ENCODE measurements at places on chromosomes 1 and 21. TPM values are rescaled to one million over a fixed set of nuclear protein-coding genes. Genes with fewer than 3 reads are reported as not detected.
A peak's percentile ranks its signal among the peaks of the same experiment; 100 is the strongest.

Gene LCE1B
- not detected for total RNA-seq

Gene NR1I3
- not detected for total RNA-seq

Gene CLDN17
- not detected for total RNA-seq

Gene ADAMTS5
- 1.6 TPM for total RNA-seq

Gene LAD1
- 160 TPM for total RNA-seq

Gene CELA2A
- total RNA-seq: not detected

Gene C1orf210
- total RNA-seq: 67.4 TPM

Gene GBP2
- total RNA-seq: 20.1 TPM

Gene ZNF648
- total RNA-seq: not detected

Gene TIMM17A
- total RNA-seq: 84.7 TPM

Gene NBPF15
- 18.2 TPM for total RNA-seq

Gene MNDA
- total RNA-seq: 4.1 TPM

Gene HP1BP3
- total RNA-seq: 165 TPM

Gene TTC34
- 0.44 TPM for total RNA-seq

Gene LCE2C
- not detected for total RNA-seq

Gene TMPRSS15
- not detected for total RNA-seq

Gene CD34
- 3.1 TPM for total RNA-seq

DNA sequence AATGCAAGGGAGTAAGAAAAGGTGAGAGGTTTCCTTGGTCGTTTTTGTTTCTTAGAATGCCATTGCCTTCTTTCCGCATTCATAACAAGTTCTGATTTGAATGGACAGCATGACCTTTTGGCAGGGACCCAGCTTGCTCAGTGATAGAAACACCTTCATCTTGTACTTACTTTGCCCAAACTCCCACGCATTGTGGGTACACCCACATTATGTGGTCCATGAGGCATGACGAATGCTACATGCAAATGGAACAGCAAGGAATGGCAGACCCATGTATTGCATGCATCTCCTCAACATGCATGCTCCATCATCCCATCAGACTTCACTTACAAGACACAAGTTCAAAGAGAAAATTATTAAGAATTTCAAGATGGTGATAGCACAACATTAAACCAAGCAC lies 102.8 kb downstream of the CDC7 start:
- H3K36me3 ChIP-seq: no peaks in the 10 kb centered on the region
- H3K27ac ChIP-seq: no peak overlapping the region
- H3K4me3 ChIP-seq: no peak overlapping the region

- H3K4me3 ChIP-seq: no peak overlapping the region
- H3K4me1 ChIP-seq: no peaks in the 10 kb centered on the region
- H3K36me3 ChIP-seq: no peaks in the 10 kb centered on the region
- DNase-seq: no peak
- H3K27me3 ChIP-seq: no peaks in the 10 kb centered on the region
These were observed 491.1 kb upstream of the LRRC7 start for GRCh38 chr1:69076631-69077030.

DNA sequence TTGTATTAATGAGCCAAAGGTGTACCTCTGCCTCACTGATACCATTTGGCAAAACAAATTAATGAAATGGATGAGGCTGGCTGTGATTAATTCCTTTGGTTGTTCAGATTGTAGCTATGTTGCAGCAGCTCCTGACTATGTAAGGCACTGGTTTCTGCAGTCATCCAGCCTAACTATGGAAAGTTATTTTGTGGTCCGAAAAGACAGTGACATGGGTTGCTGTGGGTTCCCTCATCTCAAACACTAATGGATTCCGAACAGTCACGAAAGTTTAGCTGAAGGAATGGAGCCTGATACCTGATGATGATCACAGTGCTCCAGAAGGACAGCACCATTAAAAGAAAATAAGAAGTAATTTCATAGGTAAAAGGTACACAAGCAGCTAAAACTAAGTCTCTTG lies 42.6 kb downstream of the WASF2 start:
- no peaks in the 10 kb centered on the region for H3K4me1 ChIP-seq
- no peaks in the 10 kb centered on the region for H3K36me3 ChIP-seq
- no peaks in the 10 kb centered on the region for H3K27me3 ChIP-seq
- no peak overlapping the region for H3K27ac ChIP-seq
- no peak for DNase-seq
- no peak overlapping the region for H3K4me3 ChIP-seq

GRCh38 chr1:37070126-37070525 lies 35.8 kb upstream of the GRIK3 start:
- H3K4me1 ChIP-seq: no peaks in the 10 kb centered on the region
- no peaks in the 10 kb centered on the region for H3K27me3 ChIP-seq
- no peaks in the 10 kb centered on the region for H3K36me3 ChIP-seq
- no peak for DNase-seq
- no peak overlapping the region for H3K27ac ChIP-seq

DNA sequence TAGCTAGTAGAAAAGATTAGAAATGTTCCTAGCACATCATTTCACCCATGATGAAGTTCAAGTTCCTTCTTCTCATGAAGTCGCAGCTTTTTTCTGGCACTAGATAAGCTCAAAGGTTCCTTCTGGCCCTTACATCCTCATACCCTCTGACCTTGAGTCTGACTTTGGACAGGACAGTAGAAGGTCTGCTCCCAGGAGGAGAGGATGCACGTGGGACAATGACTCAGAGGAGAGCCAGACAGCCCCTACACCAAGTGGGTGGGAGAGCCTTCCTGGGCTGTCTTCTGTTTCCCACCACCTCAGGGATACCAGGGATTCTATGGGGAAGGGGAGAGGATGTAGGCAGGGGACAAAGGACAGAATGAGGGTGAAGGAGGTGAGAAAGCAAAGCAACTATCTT lies 86.0 kb downstream of the HHIPL2 start:
- H3K27me3 ChIP-seq: no peaks in the 10 kb centered on the region
- H3K36me3 ChIP-seq: no peaks in the 10 kb centered on the region
- no peak overlapping the region for H3K4me3 ChIP-seq
- H3K4me1 ChIP-seq: no peaks in the 10 kb centered on the region

DNA sequence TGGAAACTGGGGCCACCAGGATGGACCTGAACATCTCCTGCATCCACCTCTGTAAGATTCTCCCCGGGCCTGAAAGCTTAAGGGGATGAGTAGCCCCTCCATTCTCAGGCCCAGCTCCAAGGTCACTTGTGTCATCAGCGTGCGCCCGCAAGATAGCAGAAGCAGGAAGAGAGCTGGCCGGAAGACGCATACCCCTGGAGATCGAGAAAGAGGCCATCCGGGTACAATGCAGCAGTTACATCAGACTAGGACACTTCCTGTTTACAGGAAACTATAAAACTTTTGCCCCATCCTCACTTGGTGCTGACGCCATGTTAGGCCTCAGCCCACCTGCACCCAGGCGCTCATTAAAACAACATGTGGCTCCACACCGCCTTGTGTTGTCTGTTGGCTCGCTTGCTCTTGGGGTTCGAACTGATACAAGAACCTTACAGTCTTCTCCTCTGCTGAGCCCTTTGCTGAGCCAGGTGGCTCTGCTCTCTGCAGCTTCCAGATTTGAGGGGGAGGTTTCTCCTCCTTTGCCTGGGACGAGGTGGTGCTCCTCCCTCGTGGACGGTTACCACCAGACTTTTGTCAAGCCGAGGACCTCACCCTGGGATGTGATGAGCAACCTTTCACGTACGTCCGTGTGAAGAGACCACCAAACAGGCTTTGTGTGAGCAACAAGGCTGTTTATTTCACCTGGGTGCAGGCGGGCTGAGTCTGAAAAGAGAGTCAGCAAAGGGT lies 277.5 kb upstream of the C1orf174 start:
- no peak overlapping the region for H3K4me3 ChIP-seq
- H3K27ac ChIP-seq: no peak overlapping the region
- no peaks in the 10 kb centered on the region for H3K27me3 ChIP-seq
- no peaks in the 10 kb centered on the region for H3K4me1 ChIP-seq

GRCh38 chr1:109733236-109733870 lies 7.5 kb downstream of the GSTM3 start:
- H3K27me3 ChIP-seq: no peaks in the 10 kb centered on the region
- no peaks in the 10 kb centered on the region for H3K36me3 ChIP-seq
- no peak for DNase-seq
- H3K27ac ChIP-seq: no peak overlapping the region
- H3K4me1 ChIP-seq: no peaks in the 10 kb centered on the region

- H3K4me1 ChIP-seq: no peaks in the 10 kb centered on the region
- H3K36me3 ChIP-seq: no peaks in the 10 kb centered on the region
- DNase-seq: peak; percentile 19
- H3K4me3 ChIP-seq: peak overlapping the region; percentile 20
- H3K27ac ChIP-seq: no peak overlapping the region
These were observed 55.5 kb downstream of the GABPA start for GRCh38 chr21:25790122-25790877.

GRCh38 chr1:109814993-109815786 lies 51.5 kb upstream of the EPS8L3 start:
- no peak overlapping the region for H3K4me3 ChIP-seq
- no peaks in the 10 kb centered on the region for H3K4me1 ChIP-seq
- no peaks in the 10 kb centered on the region for H3K36me3 ChIP-seq
- H3K27ac ChIP-seq: no peak overlapping the region
- no peak for DNase-seq

- no peak overlapping the region for H3K27ac ChIP-seq
- H3K36me3 ChIP-seq: no peaks in the 10 kb centered on the region
- H3K4me3 ChIP-seq: no peak overlapping the region
These were observed 62.8 kb upstream of the KIF26B start for GRCh38 chr1:245091818-245092637.

GRCh38 chr1:67446893-67447292 lies 16.7 kb upstream of the SERBP1 start:
- DNase-seq: no peak
- H3K27me3 ChIP-seq: no peaks in the 10 kb centered on the region
- no peaks in the 10 kb centered on the region for H3K4me1 ChIP-seq
- H3K36me3 ChIP-seq: no peaks in the 10 kb centered on the region
- H3K4me3 ChIP-seq: no peak overlapping the region

DNA sequence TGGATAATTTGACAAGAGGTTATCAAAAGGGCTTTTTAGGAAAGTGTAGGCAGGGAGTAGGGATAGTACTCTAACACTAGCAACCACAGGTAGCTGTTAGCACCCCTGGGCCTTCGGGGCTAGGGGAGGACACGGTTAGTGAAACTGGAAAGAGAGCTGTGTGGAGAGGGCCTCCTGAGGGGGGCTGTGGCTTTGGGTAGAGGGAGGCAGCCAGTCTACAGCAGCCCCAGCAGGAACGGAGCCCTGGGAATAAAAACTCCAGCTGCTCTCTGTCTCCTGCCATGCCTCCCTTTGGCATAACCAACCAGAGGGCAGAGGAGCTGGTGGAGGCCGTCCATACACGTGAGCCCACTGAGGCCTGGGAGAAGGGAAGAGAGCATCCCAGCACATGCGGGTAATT lies 223.2 kb downstream of the FOXD2 start:
- no peaks in the 10 kb centered on the region for H3K4me1 ChIP-seq
- DNase-seq: no peak
- no peaks in the 10 kb centered on the region for H3K36me3 ChIP-seq
- H3K4me3 ChIP-seq: no peak overlapping the region
- no peaks in the 10 kb centered on the region for H3K27me3 ChIP-seq

- no peaks in the 10 kb centered on the region for H3K27me3 ChIP-seq
- H3K27ac ChIP-seq: peak overlapping the region; percentile 66
- H3K4me3 ChIP-seq: no peak overlapping the region
- peak; percentile 46 for DNase-seq
- H3K4me1 ChIP-seq: peaks cover 5% of the 10 kb centered on the region
These were observed 4.9 kb downstream of the AHDC1 start for GRCh38 chr1:27598902-27599528.

DNA sequence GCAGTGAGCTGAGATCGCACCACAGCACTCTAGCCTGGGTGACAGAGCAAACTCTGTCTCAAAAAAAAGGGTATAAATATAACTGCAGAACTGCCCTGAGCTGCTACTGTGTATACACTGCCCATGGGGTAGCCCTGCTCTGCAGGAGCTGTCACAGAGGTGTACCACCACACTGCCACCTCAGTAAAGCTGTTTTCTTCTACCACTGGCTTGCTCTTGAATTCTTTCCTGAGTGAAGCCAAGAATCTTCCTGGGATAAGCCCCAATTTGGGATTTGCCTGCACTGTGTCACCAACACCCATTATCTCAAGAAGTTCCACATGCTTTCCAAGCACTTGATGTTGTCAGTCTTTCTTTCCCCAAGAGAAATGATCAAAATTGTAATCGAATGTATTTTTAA lies 30.6 kb upstream of the SLC6A9 start:
- no peak overlapping the region for H3K27ac ChIP-seq
- H3K4me1 ChIP-seq: no peaks in the 10 kb centered on the region
- no peaks in the 10 kb centered on the region for H3K27me3 ChIP-seq
- H3K4me3 ChIP-seq: no peak overlapping the region
- no peaks in the 10 kb centered on the region for H3K36me3 ChIP-seq

DNA sequence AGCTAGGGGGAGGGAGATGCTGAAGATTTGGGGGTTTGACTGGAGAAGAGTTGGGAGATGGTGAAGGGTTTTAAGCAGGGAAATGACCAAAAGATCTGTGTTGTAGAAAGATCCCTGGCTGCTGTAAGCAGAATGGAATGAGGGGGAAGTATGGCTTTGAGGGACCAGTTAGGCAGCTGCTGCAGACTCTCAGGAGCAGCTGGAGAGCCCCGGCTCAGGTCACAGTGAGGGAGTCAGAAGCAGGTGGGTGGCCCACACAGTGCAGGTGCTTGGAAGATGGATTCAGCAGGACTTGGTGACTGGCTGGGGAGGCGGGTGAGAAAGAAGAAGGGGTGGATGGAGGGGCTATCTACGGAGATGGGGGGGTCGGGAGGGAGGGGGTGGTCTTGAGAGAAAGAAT lies 35.7 kb downstream of the EDN2 start:
- peaks cover 2% of the 10 kb centered on the region for H3K4me1 ChIP-seq
- no peaks in the 10 kb centered on the region for H3K36me3 ChIP-seq
- no peak overlapping the region for H3K4me3 ChIP-seq
- H3K27ac ChIP-seq: no peak overlapping the region
- no peaks in the 10 kb centered on the region for H3K27me3 ChIP-seq

- no peak overlapping the region for H3K27ac ChIP-seq
- DNase-seq: no peak
- H3K27me3 ChIP-seq: no peaks in the 10 kb centered on the region
- H3K36me3 ChIP-seq: no peaks in the 10 kb centered on the region
- no peaks in the 10 kb centered on the region for H3K4me1 ChIP-seq
These were observed 83.9 kb downstream of the PCNX2 start for GRCh38 chr1:233211595-233211994.

- H3K36me3 ChIP-seq: no peaks in the 10 kb centered on the region
- H3K4me3 ChIP-seq: no peak overlapping the region
- no peak overlapping the region for H3K27ac ChIP-seq
- H3K27me3 ChIP-seq: no peaks in the 10 kb centered on the region
These were observed 102.9 kb downstream of the ACTL8 start for GRCh38 chr1:17857996-17858395.

DNA sequence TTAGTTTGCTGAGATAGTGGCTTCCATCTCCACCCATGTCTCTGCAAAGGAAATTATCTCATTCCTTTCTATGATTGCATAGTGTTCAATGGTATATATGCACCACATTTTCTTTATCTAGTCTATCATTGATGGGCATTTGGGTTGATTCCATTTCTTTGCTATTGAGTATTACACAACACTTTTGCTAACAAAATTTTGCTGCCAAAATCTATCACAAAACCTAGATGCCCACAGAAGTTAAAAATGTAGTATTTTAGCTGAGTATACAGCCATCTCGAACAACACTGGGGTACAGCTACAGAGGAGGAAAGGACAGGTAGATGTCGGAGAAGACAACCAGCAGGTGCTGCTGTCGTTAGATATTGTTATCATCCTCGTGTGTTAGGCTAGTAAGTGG lies 67.7 kb downstream of the LBR start:
- no peak for DNase-seq
- H3K4me3 ChIP-seq: no peak overlapping the region
- no peaks in the 10 kb centered on the region for H3K27me3 ChIP-seq
- no peaks in the 10 kb centered on the region for H3K36me3 ChIP-seq

All from colonic mucosa (tissue), 4 donors.